CD4-positive, alpha-beta T cell treated with Interleukin-6 at 100 ng/mL for 8 hours (primary cell): ENCODE measurements at places on chromosomes 2 and 18.

DNA sequence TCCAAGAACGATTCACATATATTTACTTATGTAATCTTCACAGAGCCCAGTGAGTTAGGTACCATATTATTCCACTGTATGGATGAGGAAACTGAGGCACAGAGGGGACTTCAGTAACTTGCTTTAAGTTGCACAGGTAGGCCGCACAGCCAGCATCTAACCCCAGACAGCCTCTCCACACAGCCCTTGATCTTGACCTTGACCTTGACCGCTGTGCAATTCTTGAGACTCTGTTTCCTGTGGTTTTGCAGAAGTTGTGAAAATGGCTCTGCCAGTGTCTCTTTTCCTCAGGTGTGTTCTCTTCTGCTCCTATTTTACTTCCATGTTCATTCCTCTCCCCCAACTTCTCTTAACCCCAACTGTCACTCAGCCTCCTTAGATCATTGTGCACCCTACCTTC is 206.5 kb downstream of the SOX11 start:
- no peak for DNase-seq

GRCh38 chr2:213275265-213275664 is 9.0 kb upstream of the SPAG16 start:
- no peak for DNase-seq

DNA sequence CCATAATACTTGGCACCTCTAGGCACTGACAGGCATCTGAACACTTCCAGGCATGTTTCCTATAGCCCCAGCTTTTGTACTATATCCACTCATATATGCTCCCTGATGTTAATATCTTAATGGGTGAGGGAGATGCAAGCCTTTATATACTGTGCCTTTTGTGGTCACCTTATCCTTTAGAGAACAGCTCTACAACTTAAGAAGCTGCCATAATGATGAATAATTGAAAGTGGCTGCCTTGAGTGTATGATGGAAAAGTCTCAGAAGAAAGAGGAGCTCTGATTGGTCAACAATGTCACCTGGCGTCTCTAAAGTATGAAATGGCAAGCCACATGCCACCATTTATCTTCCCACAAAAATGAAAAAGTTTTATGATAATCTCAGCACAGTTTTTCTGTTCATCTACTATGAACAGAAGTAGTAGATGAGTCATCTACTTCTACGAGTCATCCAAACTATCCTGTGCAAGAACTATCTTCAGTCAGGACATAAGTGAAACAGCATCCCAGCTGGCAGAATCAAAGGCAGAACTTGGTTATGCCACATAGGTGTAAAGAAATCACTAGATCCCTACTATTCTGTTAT is 997.9 kb upstream of the CELF4 start:
- DNase-seq, result no peak

- DNase-seq, result no peak
Measured at GRCh38 chr2:47065771-47066380, 89.2 kb downstream of the STPG4 start.

GRCh38 chr2:200264631-200265030 is 41.9 kb upstream of the SPATS2L start:
- no peak for DNase-seq

DNA sequence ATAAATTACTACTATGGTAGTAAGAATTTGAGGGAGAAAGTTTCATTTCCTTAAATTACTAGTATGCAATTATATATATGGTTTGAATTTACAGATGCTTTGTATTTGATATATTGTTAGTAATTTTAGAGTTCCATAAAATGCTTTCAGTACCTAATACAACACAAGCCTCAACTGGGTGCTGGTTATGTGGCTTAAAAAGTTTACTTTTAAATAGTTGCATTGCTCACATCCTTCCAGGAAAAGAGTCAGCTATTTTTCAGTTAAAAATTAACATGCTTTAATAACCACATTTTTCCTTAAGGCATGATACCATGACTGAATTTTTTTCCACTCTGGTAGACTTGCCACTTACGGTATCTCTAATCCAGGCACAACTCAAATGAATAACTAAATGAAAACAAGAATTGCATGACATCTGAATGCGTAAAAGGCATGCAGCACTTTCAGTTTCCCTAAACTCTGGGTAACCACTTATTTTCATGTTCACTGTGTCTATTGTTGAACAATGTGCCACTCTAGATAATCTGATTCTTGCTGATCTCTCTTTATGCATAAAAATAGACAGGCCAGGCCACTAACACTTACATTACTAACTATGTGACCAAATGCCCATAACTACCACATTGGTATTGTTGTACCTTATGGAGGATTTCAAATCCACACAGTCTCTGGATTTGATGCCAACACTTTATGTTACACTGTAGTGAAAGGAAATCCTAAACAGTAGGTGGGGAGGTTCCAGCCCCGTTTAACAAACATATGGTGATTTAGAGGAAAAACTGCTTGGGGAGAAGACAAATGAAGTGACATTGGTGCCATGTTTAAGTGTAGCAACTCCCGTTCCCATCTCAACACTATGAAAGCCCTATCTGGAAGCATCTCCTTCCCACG is 35.5 kb upstream of the SLC35F5 start:
- DNase-seq, result no peak

DNA sequence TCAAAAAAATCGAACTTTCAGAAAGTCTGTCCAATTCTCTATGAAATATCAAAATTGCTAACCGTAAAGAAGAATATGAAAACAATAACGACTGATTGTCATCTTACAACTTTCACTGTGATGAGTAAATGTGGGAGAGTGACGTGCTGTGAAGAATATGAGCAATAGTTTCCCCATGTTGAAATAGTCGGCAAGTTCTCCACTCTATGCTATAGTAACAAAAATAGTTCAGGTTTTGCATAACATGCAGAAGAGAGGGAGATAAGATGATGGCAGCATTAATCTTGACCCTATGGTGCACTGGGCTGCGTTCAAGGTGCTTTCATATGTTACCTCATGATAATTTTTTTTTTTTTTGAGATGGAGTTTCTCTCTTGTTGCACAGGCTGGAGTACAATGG is 196.8 kb upstream of the CYRIA start:
- no peak for DNase-seq

GRCh38 chr2:139165601-139166000 is 385.4 kb upstream of the NXPH2 start:
- no peak for DNase-seq

DNA sequence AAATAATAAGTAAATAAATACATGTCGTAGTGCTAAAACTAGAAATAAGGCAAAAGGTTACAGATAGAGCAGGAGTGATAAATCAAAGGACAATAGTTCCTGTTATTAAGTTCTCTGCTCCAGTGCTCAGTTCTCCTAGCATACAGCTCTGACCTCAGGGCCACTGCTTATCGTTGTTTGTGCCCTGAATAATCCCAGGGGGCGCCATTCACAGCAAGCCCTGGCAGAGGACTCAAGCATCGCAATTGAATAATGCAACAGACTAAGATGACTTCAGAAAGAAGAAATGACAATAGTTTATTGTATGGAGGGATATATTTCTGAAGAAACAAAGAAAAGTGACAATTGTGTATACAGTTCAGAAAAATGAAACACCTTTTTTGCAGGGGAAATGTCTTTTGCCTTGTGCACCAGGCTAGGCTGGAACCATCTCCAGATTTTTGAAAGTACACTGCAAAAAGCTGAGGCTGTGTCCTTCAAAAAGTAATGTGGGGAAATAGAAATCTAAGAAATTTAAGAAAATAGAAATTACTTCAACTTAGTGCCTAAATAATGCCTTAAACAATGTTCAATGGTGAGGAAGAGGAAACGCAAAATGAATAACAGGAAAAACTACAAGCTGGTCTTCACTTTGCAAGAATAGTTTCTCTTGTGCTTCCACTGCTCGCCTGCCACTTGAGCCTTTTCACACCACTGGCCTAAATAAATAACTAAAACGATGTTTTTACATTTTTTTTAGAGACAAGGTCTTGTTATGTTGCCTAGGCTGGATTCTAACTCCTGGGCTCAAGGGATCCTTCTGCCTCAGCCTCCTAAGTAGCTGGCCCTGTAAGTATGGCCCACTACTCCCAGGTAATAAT is 19.0 kb upstream of the CCNYL1 start:
- peak; percentile 51 for DNase-seq
